Upper lobe of right lung (tissue), 1 donor: ENCODE measurements at places on chromosomes 11 and 22. TPM values are rescaled to one million over a fixed set of nuclear protein-coding genes. Genes with fewer than 3 reads are reported as not detected.

Gene OR8A1
- not detected for total RNA-seq

DNA sequence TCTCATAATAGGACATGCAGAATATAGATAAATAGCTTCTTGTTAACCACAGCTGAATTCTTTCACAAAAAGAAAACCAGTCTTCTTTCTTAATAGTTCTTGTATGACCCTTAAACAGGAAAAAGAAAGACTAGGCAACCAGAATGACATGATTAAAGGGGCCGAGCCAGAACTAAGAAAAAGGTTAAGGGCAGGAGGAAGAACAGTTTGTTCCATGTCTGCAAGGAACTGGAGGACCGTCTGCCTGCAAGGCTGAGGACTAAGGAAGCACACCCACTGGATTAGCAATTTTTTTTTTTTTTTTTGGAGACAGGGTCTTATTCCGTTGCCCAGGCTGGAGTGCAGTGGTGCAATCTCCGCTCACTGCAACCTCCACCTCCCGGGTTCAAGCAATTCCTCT lies 26.0 kb upstream of the TMPRSS5 start:
- no peaks in the 10 kb centered on the region for H3K4me1 ChIP-seq
- H3K27me3 ChIP-seq = no peaks in the 10 kb centered on the region
- H3K4me3 ChIP-seq = no peak overlapping the region
- H3K27ac ChIP-seq = no peak overlapping the region
- DNase-seq = no peak

GRCh38 chr11:8715501-8715900 lies 32.9 kb downstream of the RPL27A start:
- no peak overlapping the region for H3K27ac ChIP-seq
- H3K4me3 ChIP-seq = no peak overlapping the region
- H3K27me3 ChIP-seq = no peaks in the 10 kb centered on the region

GRCh38 chr11:37770145-37770544 lies 1172.1 kb upstream of the RAG2 start:
- H3K4me1 ChIP-seq = no peaks in the 10 kb centered on the region
- H3K27ac ChIP-seq = no peak overlapping the region
- no peaks in the 10 kb centered on the region for H3K27me3 ChIP-seq
- no peak for DNase-seq
